ENCODE measurements at places on chromosomes 11 and 22.

DNA sequence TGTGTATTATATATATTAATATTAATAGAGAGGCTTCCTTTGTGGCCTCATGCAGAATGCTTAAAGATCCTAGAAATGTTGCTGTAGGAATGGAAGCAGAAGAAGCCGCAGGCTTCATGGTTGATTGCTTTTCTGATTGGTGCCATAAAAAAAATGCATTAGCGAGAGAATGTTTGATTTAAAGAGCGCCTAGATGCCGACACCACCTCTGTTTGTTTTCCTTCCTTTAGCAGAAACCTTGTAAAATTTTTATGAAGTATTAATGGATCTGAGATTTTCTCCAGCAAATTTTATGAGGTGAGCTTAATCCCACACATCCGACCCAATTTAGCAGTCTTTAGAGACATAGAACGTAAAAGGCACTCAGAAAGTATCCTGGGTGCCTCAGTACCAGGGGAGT is 587.5 kb downstream of the NTM start:
- DNase-seq: no peak

- DNase-seq: no peak
Measured at GRCh38 chr11:57344826-57345225, 6.7 kb downstream of the P2RX3 start.

- DNase-seq: no peak
Measured at GRCh38 chr11:60592601-60593000, 77.4 kb downstream of the MS4A13 start.

DNA sequence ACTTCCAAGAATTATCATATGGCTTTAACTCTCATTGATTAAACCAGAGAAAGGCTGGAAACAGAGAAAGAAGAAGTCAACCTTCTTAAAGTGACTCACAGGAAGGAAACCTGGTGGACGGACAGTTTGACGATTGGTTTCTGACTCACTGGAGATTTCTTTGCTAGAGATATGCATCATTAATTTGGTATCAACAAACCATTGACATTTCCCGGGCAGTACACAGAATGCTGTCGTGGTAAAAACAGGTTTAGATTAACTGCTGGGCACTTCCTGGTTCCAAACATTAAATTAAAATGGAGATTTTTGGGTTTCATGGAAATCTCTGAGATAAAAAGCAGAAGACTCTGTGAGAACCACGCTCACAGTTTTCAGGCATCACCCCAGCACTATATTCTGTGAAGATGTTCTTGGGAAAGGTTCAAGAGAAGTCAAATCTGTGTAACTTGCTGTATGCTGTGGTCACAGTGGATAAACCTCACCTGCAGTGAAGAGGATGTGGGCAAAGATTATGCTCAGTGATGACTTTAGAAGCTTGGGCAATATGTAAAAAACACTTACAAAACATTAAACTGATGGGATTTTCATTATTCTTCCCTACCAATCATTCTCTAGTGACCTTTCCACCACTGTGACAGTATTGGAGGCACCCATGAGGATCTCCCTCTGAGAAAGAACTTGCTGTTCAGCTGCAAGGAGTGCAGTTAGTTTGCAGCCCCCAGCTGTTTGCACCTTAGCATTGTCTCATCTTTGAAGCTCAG is 61.1 kb upstream of the CD44 start:
- DNase-seq: no peak

DNA sequence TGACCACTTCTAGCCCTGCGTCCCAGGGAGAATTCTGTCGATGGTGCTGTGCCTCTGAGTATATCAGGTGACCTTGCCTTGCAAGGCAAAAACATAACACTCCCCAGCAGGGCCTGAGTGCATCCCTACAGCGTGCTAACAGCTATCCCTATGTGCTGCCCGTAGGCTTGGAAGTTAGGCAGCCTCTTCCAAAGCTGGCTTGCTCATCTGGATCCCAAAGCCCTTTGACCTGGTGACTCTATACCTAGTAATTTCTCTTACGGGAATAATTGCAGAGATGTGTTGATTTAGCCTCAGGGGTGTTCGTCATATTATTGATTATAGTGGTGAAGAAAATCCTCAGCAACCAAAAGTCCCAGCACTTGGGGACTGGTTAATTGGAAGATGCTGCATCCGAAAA is 32.6 kb upstream of the CRYBB3 start:
- DNase-seq: no peak

- DNase-seq: no peak
Measured at GRCh38 chr22:50175191-50175461, 4.6 kb downstream of the PANX2 start.

GRCh38 chr22:47201186-47201995 is 438.9 kb downstream of the TBC1D22A start:
- DNase-seq: no peak

DNA sequence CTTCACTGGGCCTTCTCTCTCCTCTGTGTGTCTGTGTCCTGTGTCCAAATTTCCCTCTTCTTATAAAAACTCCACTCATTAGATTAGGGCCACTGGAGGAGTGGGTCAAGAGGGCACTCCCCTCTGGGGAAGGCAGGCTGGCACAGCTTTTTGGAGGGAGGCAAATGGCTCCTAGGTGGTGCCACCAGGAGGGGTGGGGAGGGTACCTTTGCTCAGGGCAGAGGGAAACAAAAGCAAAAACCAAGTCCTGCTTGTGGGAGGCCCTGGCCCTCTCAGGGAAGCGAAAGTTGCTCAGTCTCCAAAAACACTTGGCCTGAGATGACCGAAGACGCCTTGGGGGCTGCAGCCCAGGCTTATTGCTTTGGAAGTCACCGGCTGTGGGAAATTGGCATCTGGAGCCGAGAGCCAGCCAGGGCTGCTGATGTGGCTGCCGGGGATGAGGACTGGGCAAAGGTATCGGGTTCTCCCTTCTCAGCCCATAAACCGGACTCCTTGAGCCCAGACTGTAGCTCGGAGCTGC is 48.2 kb upstream of the ANO1 start:
- DNase-seq: no peak

DNA sequence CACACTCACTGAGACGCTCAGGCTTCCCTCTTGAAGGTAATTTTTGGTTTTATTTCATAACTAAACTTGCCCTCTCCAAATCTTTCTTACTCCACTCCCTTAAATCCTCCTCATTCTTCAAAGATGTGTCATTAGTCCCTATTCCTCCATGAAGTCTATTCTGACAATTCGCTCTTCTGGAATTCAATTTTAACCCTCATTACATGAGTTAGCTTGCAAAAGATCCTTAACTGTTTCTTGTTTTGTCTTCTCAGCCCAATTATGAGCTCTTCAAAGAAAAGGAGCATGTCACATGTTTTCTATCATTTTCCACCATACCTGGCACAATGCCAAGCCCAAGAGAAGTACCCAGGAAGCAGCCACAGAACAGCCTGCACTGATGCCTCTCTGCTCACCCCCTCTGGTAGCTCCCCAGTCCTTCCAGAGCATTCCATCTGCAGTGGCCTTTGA is 13.0 kb downstream of the GALNT18 start:
- DNase-seq: no peak

DNA sequence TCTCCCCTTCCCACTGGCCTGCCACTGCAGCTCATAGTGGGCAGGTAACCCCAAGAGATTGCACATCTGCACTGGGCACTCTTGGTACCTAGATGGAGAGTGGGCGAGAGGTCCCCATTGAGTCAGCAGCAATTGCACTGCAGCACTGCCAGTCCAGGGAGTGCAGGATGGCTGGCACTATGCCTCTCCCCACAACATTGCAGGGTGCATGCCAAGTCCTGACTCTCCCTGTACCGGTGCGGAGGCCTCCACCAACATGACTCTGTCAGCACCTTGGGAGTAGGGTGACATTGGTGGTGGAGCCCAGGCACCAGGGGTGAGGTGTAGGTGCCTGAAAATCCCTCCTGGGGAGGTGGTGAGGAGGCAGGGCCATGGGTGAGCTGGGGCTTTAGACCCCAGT is 82.2 kb downstream of the TRAF6 start:
- no peak for DNase-seq

DNA sequence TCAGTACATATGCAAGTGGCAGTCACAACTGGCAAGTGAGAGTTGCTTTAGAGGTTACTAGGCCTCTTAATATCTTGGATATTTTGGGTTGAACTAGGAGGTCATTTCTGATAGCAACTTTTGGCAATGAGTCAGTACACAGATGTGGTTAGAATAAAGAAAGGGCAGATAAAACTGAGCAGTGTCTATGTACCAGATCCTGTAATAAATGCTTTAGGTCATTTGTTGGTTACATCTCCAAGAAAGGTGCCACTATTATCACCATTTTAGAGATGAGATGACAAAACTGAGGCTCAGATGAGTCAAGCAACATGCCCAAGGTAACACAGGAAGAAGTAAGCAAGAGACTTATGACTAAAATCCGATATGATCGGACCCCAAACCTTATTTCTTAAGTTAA is 25.0 kb downstream of the MAML2 start:
- no peak for DNase-seq

DNA sequence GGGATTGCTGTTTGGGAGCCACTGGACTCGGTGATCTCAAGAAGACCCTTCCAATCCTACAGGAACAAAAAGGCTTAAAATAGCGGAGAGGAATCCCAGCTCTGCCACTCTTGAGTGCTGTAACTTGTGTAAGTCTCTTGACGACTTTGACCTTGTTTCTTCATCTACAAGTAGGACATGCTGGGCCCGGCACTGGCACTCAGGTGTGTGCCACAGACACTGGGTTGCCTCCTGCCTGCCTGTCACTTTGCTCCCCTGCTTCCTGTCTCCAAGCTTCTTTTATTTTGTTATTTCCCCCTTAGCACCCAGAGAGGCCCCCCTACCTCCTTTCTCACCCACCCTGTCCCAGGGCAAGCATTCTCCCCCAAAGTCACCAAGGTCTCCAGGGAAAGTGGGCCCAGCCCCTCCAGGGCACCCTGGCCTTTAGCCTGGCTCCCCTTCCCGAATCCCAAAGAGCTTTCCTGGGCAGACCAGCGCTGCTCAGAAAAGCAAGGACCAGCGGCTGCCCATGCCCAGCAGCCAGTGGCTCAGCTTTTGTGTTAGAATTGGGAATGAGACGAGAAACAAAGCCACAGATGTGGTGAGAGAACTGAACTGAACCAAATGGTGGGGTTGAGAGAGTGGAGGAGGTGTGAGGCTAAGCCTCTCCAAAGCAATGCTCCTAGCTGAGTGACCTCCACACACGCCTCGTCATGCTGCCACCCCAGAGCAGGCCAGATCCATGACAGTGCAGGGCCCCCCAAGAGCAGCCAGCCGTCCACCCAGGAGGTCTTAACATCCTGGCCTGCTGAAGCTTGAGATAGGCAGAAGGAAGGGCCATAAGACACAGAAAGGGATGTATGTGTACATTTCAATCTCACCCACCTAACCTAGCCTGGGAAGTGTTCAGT is 4.5 kb downstream of the TRIM29 start:
- DNase-seq: no peak

DNA sequence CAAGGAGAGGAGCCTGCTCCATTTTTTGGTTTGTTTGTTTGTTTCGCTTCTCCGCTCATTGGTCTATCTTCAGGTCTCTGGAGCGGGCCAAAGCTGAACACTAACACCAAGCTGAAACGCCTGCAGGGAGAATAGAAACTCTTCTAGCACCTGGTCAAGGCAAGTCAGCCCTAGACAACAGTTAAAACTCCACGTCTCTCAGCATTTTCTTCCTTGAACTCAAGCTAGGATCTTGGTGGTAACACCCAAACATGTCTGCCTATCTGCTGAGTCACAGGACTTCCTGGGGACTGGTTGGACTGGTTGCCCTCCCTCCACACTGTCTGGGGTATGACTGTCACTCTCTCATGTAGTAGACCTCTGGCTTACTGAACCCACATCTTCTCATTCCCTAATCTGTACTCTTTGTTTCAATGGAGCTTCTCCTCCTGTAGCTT is 23.9 kb upstream of the RBFOX2 start:
- DNase-seq: no peak

DNA sequence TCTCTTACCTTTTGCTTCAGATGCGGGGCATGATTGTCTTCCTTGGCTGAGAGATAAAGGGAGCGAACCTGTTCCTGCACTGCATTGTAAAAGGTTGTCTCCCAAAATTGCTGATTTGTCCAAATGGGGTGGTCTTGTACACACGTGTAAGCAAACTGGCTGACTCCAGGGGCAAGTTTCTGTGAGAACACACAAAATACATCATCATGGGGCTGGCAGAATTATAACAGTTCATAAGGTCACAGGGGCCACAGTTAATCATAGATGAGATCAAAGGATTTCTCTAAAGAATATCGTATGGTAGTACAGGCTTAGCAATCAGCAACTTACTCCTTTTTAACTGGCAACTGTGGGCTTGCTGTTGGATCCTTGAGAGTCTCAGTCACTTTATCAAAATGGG is 194.3 kb downstream of the SWAP70 start:
- no peak for DNase-seq

DNA sequence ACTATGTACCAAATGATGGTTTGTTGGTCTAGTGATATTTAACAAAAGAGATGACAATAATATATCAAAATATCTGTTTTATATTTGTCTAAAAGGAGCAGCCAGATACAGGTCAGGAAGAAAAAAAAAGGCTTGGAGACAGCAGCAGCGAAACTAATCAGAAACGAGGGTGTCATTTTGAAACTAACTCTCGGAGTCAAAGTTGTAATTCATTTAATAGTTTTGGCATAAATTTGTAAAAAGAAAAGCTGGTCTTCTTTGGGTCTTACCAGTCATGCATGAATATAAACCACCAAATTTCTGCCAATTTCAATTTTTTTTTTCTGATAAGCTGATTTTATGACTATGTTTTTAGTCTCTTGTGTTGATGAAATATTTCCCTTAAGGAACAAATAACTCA is 25.5 kb downstream of the NPAT start:
- DNase-seq: no peak

- DNase-seq: no peak
Measured at GRCh38 chr22:50516068-50516467, 8.0 kb downstream of the NCAPH2 start.

DNA sequence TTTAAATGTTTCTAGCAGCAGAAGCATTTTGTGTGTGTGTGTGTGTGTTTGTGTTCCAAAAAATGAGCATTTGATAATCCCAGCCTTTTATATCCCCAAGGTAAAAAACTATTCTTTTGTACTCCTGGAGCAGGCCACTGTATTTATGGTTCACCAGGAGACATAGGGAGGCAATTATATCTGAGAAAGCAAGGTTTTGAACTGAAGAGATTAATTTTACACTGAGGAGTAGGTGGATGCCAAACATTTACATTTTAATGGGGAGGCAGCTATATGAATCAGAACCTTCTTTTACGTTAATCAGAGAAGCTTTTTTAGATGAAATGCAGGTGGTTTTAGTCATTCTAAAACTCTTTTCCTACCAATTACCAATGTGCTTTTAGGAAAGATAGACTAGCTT is 1374.0 kb upstream of the TENM4 start:
- DNase-seq: no peak

DNA sequence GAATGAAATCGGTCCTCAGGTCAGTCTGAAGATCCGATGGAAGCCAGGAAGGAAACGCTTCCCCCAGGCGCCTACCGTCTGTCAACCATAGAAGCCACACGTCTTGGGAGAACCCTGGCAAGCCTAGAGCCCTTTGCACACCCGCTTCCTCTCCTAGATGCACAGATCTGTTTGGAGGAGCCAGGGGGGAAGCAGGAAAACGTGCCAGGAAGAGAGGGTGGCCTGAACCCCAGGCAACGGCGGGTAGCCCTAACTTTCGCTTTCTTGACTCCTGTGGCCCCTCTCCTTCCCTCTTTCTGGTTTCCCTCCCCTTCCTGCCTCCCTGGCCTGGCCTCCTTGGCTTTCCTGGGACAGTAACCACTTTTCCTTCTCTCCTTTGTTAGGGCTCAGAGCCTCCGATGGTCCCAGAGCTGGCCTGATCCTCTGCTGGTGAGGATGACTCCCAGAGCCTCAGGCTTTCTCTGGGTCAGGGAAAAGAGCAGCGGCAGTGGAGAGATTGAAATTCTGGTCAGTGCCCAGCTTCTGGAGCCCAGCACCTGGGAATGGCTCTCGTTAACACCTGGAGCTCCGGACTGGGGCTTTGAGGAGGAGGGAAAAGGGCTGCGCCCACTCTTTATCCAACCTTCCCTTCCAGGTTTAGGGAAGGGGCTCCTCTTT is 2.1 kb downstream of the FXYD6 start:
- DNase-seq: no peak

All from activated T-cell treated with anti-CD3 and anti-CD28 coated beads for 1 hour (primary cell).